ENCODE measurements at places on chromosomes 2 and 18.

DNA sequence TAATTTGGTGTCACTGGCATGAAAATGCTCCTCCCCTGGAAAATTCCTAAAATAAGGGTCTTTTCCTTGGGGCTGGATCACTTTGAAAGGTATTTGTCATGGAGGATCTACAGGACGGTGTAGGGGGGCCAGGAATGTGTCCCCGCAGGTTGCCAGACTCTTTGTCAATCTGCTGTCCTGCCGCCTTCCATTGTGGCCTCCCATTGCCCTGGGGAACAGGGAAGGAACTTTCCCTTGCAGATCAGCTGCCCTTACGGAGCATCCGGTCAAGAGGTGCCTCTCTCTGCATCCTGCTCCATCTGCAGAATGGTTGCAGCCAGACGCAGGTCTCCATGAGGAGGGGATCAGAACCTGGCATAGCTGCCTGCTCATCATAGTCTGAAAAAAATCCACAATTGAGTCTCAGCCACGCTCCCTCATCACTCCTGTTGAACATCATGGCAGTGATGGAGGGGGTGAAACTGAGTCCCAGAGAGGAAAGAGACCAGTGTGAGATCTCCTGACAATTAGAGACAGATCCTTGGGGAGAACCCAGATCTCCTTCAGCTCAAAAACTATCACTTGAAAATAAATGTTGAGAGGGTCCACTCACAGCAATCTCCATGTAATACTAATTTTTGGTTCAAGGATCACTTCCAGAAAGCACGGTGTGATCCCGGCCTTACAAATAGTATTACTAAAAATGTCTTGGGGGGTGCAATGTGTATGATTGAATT lies 244.8 kb downstream of the MYCN start:
- DNase-seq: no peak

DNA sequence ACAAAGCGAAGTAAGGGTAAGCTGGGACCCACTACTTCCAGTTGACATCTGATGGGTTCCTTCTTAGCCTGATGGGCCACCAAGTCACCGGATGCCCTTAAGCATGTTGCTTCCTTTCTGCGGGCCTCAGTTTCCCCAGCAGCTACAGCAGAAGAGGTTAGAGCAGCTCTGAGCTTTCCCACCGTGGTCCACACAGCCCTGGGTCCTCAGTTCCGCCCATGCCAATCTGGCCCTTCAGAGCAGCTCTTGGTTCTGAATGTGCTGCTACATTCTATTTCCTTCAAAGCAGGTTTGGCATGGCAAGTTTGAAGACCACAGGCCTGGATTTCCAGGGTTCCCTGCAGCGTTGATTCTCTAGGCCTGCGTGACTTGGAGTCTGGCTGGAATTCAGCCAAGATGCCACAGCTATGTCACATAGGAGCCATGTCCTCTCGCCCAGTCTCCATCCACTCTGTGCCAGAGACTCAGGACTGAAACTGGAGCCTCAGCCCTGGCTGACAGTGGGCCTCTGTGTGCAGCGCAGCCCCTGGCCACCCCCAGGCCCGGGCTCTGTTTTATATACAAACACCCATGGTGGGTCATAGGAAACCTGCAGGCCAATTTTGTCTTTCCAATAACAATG lies 79.6 kb downstream of the TFCP2L1 start:
- peak; percentile 91 for DNase-seq

GRCh38 chr2:233289648-233290047 lies 18.0 kb upstream of the SAG start:
- DNase-seq: no peak

- no peak for DNase-seq
Measured at GRCh38 chr2:152716805-152717227, 445 bp downstream of the PRPF40A start.

DNA sequence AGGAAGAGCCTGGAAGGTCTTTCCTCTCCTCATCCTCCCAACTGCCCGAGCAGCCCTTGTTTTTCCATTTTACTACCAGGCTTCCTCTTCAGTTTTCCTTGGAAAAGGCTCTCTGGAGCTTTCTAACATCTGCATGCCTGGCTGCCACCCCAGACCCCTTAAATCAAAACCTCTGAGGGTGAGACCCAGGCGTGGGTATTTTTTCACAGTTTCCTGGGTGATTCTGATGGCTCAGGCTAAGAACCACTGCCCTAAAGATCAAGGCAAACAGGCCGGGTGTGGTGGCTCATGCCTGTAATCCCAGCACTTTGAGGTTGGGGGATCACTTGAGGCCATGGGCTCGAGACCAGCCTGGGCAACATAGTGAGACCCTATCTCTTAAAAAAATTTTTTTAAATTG lies 35.4 kb downstream of the EMILIN2 start:
- DNase-seq: no peak

DNA sequence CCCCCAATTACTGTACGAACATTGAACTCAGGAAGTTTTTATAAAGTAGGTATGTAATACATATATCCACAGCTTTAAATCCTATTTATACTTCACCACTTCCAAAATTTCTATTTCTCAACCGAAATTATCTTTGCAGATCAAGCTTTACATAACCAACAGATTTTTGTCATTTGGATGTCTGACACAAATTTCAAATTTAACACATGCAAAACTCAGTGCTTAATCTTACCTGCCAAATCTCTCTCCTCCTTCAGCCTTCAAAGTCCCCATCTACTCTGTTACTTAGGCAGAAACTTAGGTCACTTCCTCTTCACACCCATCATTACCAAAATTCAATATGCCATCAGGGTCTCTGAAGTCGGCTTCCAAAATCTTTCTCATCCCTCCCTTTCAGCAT lies 990.1 kb upstream of the NRXN1 start:
- no peak for DNase-seq

DNA sequence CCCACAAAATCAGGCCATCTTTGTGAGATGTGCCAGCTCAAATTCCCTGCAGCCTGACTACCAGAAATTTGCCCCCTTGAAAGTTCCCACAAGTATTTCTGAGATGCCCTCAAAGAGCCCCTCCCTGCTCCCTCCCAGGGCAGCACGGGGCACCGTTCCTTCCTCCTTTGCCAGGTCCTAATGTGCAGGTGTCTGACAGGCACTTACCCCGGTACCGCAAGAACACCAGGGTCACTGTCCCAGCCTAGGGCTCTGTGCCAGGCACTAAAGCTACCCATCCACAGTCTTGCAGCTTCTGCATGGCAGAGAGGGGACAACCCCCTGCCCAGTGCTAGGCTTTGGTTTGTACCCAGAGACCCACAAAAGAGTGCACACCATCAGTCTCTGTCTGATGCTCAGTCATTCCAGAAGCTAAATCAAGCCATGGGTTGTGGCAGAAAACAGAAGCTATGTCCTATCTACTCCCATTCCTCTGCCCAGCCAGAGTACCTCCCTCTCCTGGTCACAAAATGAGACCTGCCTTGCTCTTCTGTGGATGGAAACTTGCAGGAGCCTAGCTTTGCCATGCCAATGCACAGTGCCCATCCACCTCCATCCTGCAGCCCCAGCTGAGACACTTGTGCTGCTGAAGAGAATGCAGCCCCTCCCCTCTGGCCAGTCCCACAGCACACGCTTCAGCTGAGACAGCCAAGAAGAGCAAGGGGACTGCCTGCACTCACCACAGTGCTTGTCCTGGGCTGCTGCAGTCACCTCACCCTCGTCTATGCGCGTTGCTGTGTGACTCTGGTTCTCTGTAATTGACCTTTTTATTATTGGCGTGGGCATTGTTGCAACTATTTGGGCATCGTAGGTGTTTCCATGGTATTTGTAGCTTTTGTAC lies 48.7 kb downstream of the INPP5D start:
- no peak for DNase-seq
